ENCODE measurements at places on chromosomes 1 and 21.

GRCh38 chr1:26359981-26360806, 6.3 kb upstream of the CRYBG2 start:
- ATAC-seq = no peak

DNA sequence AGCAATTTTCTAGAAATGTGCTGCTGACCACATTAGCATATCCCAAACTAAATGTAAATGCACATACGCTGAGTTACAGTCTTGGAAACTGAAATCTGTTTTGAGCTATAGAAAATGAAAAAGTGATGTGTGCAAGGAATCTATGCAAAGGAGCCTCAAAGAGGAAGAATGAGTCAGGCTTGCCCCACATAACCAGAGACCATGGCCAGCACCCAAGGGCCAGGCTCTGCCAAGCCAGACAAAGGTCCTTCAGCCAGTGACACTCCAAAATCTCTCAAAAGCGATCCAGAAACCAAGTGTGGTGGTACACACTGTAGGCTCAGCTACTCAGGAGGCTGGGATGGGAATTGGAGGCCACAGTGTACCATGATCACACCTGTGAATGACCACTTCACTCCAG, 195.2 kb downstream of the TOMM20 start:
- ATAC-seq = peak; percentile 56

GRCh38 chr1:89974256-89974655, 20.7 kb upstream of the ZNF326 start:
- no peak for ATAC-seq

GRCh38 chr1:94528826-94529225, 12.7 kb downstream of the F3 start:
- no peak for ATAC-seq

DNA sequence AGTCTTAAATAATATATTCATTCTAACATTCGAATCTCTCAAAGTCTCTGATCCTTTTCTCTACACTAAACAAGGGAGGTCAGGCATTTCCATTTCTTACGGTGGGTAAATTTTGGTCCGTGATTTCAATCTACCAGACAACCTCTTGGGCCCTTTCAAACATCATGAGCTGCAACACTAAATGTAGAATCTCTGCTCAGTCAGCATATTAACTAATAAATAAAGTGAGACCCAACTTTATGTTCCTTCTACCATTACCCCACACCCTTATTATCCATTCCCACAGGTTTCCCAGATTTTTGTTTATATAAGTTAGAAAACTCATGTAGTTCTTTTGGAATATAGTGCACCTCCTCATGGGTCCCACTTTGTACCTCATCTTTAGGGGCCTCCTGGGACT, 24.9 kb downstream of the SLAMF7 start:
- ATAC-seq = no peak

DNA sequence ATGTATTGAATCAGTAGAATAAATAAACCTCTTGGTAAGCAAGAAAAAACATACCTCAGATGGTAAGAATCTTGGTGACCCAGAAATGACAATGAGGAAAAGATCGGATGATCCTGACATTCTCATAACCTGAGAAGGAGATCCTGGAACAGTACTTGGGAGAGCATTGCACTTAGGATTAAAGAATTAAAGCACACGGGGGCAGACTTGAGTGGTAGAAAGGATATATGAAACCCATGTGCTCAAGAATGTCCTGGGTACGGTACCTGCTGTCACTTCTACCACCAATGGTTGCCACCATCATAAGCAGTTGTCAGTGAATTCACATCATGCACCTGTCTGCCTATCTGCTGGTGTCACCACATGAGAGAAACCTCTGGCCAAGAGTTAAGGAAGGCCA, 108.9 kb upstream of the GJB5 start:
- ATAC-seq = no peak

DNA sequence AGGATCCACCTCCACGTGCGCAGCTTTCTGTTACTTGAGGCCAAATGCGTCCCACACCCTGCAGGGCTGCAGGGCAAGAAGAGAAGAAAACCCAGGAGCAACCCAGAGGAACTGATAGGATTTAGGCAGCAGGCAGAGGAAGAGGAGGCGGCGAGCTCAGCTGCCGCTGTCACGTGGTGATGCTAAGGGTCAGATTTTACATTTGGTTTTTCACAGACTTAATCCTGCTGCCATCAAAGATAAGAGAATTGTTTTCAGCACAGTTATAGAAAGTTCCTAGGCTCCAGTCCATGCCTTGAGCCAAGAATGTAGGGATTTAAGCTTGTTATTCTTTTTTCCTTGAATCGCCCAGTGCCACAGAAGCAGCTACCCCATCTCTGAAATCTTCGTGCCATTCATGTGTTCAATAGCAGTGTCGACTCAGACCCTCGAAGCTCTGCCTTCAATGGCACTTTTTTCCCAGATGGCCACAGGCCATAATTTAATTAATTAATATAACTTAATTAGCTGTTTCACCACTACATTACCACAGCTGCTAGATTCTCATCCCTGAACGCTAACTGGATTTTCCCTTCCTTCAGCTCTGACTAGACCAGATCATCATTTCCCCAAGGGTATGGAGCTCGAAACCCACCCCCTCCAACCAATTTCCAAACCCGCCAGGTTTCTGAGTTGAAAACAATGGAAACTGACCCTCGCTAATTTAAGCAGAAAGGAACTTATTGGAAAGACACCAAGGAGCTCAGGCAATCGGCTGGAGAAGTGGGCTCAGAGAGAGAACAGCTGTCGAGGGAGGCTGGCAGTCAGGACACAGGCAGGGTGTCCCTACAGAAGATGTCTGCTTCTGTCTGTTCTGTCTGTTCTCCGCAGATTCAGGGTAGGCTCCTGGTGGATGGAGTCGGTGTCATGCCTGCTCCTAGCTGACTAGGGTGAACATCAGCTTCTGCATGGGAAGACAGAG, 36.2 kb downstream of the LDLRAP1 start:
- ATAC-seq = no peak

- ATAC-seq = no peak
Observed at GRCh38 chr21:41711416-41712007, 55.3 kb downstream of the RIPK4 start.

DNA sequence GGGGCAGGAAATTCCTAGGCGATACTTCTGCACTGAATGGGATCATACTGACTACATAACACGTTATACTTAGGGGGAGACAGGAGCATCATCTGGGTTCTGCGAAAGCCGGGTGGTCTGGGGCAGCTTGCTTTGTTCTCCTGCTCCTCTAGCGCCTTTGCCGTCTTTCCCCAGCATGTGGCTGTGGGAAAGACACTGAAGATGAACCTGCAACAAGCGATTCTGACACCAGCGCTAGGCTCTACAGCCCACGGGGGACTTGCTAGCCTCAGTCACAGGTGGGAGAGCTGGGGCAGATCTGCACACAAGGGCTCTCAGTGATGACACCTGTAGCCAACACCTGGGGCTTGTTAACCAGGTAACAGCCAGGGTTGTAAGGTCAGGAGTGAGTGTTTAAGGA, 51.8 kb downstream of the CD46 start:
- ATAC-seq = no peak

DNA sequence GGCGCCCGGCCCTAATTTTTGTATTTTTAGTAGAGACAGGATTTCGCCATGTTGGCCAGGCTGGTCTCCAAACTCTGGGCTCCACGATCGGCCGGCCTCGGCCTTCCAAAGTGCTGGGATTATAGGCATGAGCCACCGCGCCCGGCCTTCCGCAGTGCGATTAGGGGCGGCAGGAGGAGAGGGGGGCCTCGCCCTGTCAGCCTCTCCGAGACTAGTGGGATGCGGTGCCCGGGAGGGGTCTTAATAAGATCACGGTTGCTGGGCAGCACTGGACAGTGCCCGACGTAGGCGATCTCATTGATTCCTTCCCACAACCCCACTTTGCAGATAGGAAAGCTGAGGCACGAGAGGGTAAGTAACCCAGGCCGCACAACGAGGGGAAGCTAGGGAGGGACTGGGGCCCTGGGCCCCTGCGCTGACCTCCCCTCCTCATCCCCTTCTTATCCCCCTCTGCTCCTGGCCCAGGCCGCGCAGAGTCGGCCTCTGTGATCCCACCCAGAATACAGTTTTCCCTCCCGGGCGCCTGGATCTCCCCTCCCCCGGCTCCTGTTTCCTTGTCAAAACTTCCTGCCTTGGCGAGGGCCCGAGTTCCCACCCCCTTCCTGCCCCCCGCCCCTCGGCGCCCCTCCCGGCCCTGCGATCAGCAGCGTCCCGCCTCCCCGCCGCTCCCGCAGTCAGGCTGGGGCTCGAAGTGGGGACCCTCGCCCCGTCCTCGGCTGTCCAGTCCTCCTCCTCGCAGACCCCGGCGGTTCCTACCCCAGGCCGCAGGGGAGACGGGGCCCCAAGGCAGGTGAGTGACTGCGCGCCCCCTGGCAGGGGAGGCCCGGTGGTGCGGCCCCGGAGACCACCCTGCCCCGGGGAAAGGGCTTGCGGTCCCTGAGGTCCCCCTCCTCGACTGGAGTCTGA, at the start of gene PEAR1:
PEAR1 (plus strand) TSS at position 671 of the 906 bp plus-strand sequence. CDS start 10,209 bp downstream, outside the sequence.
- peak; percentile 20 for ATAC-seq

- ATAC-seq = peak; percentile 90
Observed at GRCh38 chr21:43728467-43729390, 9.8 kb downstream of the PDXK start.

Measured in gastroesophageal sphincter (tissue), 4 donors.